ENCODE measurements at places on chromosomes 3 and 15.

DNA sequence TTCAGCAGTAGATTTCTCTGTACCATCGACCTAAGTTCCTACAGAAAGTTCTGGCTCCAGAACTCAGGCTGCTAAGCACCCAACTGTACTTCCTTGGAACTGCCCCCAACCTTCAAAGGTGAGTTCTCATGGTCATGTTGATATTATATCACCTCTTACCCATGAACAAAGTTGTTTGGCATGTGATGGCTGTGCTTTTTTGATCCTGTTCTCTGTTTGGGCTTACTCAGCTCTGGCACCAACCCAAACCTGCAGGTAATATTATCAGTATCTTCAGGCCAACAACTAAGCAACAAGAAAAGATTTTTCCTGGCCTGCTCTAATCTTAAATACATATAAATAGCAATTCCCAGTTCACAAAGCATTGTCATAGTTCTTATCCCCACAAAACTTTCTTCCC is 318.7 kb upstream of the LMCD1 start:
- no peak for DNase-seq

- DNase-seq = no peak
Observed at GRCh38 chr3:106826791-106827311, 550.4 kb upstream of the CCDC54 start.

DNA sequence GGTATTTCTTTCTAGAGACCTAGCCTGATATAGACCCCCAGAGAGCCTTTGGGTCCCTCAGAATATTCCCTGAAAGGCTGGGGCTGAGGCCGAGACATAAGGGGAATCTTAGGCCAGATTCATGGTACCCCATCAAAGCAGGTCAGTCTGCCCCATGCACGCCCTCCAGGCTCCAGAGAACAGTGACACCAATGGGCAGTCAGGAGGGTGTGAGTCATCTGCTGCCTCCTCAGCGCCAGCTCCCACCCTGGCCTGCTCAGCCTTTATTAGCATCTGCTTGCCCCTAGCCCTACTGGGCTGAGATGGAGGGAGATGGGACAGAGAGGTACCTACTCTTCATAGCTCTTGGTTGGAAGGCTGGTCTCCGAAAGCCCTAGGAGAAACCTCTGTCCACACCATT is 14.3 kb upstream of the CAMKV start:
- DNase-seq = no peak

- no peak for DNase-seq
Observed at GRCh38 chr15:63870043-63870394, 36.3 kb upstream of the HERC1 start.

DNA sequence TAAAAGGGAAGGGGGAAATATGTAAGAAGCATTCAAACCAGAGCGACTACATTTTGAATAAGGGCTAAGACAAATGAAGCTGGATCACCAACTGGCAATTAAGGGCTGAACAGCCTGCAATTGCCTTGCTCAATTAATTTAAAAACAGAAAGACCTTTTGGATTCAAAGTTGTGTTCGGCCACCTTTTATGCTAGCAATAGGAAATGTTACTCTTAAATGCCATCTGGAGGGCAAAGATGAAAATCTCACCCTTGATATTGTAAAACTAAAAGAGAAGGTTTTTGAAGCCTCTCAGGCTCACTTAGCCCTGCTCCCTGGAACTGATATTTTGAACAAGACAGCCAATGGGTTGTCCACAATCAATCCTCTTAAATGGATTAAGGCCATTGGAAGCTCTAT is 44.2 kb downstream of the ACAD9 start:
- DNase-seq = no peak

DNA sequence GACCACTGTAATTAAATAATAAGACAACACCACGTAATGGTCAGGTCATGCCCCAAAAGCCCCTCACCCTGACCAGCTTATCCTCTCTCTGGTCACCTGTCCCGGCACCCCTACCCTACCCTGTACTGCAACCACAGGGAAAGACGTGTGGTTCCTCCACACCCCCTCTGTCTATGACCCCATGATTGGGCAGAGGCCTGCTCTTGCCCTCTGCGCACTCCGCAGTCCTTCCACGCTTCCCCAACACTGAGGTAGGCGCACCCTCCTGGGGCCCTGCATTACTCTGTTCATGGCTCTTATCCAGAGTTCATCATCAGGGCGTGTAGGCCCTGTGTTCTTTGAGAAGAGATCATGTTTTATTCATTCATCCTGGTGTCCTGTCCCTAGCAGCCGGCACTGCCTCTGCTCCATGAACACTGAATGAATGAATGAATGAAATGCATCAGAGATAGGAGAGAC is 33.8 kb downstream of the MGLL start:
- no peak for DNase-seq

- DNase-seq = no peak
Observed at GRCh38 chr3:79985816-79986215, 218.0 kb upstream of the ROBO1 start.

DNA sequence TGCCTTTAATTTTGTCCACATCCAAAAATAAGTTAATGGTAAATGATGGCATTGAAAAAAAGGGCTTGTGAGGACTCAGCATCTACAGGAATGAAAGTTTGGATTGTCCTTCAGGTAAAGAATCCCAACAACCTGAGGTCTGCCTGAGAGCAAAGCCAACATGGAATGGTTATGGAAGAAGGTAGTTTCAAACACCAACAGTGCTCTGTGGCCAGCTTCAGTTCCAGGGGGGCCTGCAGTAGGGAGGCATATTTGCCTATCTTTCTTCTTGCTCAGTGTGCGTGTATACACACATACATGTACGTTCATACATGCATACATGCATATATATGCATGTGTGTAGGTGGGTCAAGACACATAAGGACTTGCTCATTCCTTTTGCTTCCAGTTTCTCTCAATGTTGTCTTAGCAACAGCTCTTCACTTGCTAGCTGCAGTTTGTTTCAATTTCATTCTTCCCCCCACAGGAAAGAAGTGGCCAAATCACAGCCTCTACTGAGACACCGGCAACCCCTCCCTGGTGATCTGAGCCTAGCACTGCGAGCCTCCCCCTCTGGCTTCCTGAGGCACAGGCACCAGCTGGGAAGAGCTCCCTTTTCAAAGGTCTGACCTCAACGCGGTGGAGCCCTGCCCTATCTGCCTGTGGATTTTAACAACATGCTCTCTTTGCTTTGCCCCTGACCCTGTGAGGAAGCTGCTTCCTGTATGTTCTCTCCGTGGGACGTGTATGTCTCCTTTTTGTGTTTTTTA is 146.2 kb downstream of the KLF13 start:
- peak; percentile 33 for DNase-seq

DNA sequence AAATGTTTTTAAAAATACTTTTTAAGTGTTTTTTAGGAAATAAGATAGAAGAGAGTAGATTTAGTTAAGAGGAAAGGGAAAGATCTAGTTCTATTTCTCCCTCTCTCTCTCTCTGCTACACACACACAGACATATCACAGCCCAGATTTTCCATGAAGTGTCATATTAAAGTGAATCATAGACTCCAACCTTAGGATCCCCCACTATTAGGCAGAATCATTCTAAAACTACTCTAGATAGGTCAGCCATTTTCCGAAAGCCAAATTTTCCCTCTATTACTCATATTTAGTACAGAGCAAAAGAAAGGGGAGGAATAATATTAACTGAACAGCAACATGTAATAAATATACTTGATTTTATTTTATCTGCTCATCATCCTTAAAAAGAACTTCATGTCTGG is 45.1 kb upstream of the RSL24D1 start:
- DNase-seq = no peak

GRCh38 chr3:50585919-50586762 is 16.8 kb downstream of the HEMK1 start:
- DNase-seq = no peak

- DNase-seq = no peak
Observed at GRCh38 chr3:39398700-39399099, 7.8 kb upstream of the RPSA start.

DNA sequence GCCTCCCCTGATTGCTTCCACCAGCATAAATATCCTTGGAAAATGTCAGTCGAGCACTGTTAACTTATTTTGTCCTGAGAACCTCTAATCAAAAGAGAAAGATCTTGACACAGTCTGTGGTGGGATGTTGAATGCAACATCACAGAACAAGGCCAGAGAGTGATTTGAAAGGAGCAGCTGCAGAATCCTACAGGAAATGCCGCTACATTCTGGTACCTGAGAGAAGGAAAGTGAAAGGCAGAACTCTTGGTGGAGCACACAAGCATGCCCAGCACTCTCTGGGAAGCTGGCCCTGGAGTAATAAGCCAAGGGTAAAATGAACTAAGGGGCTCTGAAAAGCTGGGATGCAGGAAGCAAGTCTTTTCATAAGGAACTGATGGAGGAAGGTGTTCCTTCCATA is 75.8 kb downstream of the CBLB start:
- no peak for DNase-seq
